Small intestine (tissue), 16 donors: ENCODE measurements at places on chromosomes 7 and 10.
A peak's percentile ranks its signal among the peaks of the same experiment; 100 is the strongest.

DNA sequence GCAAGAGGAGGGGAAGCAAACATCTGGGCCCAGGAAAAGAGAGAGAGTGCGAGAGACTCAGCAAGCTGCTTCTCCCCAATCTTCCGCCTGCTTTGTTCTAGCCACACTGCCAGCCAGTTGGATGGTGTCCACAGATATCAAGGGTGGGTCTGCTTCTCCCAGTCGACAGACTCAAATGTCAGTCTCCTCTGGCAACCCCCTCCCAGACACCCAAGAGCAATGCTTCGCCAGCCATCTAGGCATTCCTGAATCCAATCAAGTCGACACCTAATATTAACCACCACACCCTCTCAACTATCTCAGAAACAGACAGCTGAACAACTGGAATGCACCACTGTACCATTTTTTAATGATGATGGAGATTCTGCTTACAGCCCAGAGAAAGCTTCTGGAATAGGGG is 57.1 kb downstream of the FAM107B start:
- DNase-seq, result no peak

GRCh38 chr10:4768416-4768815 is 57.6 kb upstream of the AKR1E2 start:
- DNase-seq, result no peak

- no peak for DNase-seq
Observed at GRCh38 chr10:89032141-89032891, 41.7 kb downstream of the FAS start.

GRCh38 chr10:61891906-61892585 is 9.5 kb upstream of the ARID5B start:
- no peak for DNase-seq

GRCh38 chr7:24926623-24927524 is 53.1 kb downstream of the OSBPL3 start:
- no peak for DNase-seq

- no peak for DNase-seq
Observed at GRCh38 chr7:66423729-66424128, 205.0 kb upstream of the KCTD7 start.

GRCh38 chr7:18647582-18647981 is 152.0 kb downstream of the HDAC9 start:
- no peak for DNase-seq

DNA sequence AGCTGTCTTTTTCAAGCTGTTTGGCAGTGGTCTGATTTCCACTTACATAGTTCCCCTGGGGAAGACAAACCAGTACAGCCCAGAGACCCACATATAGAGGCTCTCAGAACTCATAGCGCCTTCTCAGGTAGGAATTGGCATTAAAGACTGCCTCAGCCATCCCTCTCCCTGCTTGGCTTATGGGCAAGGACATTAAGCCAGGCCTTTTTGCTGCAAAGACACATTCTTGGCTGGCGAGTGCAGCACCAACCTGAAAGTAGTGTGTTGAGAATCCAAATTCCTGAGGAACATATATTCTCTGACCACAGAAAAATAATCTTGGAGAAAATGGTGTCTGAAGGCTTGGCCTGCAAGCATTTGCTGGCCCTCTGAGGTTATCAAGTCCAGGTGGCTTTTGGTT is 39.2 kb upstream of the HPS1 start:
- no peak for DNase-seq

GRCh38 chr10:13830385-13830784 is 243.6 kb downstream of the PRPF18 start:
- no peak for DNase-seq

DNA sequence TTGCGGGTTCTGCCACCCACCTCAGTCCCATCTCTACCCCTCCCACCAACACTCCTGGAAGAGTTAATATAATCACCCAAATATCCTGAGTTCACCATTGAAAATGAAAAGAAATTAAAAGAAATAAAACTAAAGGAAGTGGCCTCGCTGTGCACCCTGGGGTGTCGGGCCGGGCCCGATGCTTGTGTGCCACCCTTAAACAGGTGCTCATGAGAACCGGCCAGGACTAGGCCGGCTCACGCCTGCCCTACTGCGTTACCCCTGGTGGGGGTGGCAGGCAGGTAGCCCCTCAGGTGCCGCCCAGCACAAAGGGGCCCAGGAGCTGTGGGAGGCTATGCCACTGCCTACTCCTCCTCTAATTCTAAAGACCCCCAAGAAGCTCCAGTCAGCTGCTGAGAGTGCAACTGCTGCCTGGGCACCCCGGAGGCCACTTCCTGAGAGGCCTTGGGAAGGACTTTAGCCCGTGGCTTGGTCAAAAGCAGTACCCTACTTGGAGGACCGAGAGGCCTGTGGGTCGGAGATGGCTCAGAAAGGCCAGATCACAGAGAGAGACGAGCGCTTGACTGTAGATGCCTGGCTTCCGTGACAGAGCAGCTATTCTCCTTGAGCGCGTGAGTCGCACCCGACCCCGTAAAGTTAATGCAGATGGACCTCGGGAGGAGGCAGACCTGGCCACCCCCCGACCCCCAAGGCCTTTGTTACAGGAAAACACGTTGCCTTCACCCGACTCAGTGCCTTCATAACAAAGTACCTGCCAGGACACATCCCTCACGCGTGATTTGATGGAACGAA is 51.0 kb upstream of the PPP2R2D start:
- DNase-seq, result no peak

- no peak for DNase-seq
Observed at GRCh38 chr7:108291791-108292440, 161.8 kb upstream of the LAMB4 start.

DNA sequence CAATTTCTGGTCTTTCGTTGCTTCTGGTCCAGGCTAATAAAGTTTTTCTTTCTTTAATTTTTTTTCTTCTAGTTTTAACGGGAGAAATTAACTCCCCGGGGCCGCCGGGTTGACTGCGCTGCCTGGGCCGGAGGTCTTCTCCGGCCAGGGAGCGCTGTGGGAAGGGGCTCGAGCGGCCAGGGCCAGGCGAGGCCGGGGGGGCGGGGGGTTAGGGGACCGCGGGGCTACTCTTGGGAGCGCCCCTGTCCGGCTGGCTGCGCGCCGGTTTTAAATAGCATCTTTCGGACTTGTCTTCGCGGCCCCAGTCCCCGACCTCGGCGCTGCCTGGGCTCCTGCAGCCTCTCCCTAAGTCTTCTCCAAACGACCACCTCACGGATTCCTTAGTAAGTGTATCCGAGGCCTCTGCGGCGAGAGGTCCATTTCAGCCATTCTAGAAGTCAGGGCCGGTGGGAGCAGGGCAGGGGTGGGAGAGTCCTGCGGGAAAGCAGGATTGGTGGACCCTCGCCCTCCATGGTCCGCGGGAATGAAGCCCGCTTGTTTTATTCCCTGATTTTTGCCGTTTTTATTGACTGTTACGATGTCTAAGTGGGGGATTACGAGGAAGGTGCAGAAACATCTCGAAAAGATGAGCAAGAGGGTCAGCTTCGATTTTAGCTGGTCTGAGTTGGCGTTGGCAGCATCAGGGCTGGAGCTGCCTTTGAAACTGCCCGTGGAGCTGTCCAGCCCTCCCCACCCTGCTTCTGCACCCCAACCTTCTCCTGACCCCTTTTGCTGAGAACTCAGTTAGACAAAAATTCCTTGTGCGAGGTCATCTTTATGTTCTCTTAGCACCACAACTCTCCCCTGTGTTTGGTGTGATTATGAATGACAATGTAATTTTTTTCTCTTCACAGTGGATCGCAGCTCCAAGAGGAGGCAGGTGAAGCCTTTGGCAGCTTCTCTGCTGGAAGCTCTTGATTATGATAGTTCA is 555 bp downstream of the PHF14 start:
- peak; percentile 27 for DNase-seq
